ENCODE measurements at places on chromosomes 7 and 10.

GRCh38 chr7:128708235-128708634 lies 30.9 kb upstream of the CALU start:
- DNase-seq = no peak

- no peak for DNase-seq
Observed at GRCh38 chr10:78278058-78278404, 244.4 kb downstream of the RPS24 start.

DNA sequence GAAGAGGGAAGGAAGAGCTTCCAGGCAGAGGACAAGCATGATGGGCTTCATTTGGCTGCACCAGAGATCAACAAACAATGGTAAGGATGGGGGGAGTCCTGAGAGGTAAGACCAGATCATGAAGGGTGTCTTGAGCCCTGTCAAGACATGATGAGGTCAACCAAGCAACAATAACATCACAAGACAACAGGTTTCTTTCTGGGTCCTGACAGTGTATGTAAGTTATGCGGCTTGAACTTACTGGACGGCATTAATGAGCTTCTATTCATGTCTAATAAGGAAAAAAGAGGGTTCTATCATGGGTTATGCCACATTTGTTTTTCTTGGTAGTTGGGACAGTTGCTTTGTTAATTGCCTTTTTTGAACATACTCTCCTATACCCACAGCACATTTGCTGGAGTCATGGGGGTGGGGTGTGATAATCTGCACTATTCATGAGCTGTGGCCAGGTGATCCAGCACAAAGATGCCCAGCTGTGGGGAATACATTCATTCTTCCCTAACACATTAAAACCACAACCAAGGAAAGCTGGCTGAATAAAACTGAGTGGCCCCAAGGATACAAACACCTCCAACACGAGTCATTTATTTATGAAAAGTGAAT lies 168.8 kb upstream of the KLF14 start:
- DNase-seq = no peak

DNA sequence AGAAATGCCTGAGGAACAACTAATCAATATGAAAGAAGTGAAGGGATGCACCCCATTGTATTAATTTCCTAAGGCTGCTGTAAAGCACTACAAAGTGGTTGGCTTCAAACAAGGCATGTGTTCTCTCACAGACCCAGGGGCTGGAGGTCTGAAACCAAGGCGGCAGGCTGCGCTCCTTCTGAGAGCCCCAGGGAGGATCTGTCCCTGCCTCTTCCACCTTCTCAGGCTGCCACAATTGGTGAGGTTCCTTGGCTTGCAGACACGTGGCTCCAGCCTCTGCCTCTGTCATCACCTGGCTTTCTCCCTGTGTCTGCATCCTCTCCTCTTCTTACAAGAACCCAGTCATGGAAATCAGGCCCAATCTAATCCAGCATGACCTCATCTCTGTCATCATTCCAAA lies 110.1 kb downstream of the TNS3 start:
- DNase-seq = no peak

DNA sequence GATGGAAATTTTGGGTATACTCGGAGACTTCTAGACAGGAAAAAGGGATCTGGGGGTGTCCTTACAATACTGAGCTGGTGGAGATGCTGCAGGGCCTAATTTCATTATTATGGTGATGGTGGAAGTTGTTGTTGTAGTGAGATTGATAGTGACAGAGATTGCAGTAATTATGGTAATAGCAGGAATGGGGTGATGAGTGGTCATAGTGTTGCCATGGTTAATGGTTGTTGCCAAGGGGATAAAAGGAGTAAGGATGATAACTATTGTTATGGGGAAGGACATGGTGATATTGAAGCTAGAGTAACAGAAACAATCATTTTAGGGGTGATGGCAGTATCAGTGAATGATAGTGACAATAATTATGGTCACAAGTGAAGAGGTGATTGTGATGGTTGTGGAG lies 27.1 kb upstream of the LBX1 start:
- no peak for DNase-seq

Data from cerebellar nuclear complex (tissue), 1 donor.